ENCODE measurements at places on chromosomes 1 and 21. TPM values are rescaled to one million over a fixed set of nuclear protein-coding genes. Genes with fewer than 3 reads are reported as not detected.

Gene ALX3
- total RNA-seq = not detected

Gene CR2
- total RNA-seq = not detected

Gene IQGAP3
- total RNA-seq = 19.6 TPM

Gene LEFTY1
- total RNA-seq = not detected

Gene WDR3
- total RNA-seq = 17.6 TPM

Gene IFI16
- total RNA-seq = 150 TPM

Gene RGS7
- total RNA-seq = 2.3 TPM

Gene KIAA0040
- 17.6 TPM for total RNA-seq

Gene HMGN1
- 226 TPM for total RNA-seq

Gene STYXL2
- not detected for total RNA-seq

Gene SAMD13
- 2.4 TPM for total RNA-seq

Data from vein endothelial cell (primary cell).